ENCODE measurements at places on chromosomes 12 and 14.

DNA sequence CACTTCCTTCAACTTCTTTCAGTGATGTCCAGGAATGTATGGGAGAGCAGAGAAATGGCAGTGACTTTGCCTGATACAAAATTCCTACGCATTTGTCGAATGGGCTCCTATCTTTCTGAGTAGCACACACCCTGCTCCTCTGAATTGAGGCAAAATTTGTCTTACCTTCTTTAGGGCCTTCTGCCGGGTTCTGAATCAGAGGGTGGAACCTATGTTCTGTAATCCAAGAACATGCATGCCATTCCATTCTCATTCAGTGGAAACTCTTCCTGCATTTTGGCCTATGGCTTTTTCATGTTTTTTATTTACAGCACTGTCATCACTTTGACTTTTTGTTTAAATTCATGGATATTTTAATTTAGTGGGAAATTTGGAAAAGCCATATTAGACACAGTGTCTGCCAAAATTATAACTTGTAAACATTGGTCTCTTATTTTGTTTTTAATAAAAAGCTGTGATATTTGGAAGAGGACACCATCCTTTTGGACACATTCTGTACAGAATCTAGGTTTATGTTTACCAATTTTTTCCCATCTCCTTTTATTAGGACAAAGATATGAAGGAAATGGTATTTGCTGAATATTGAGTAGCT, 402.2 kb upstream of the FAR2 start:
- no peak for DNase-seq

- no peak for DNase-seq
Observed at GRCh38 chr14:103710771-103711377, 4.4 kb downstream of the XRCC3 start.

GRCh38 chr12:75848961-75849360, 182.6 kb downstream of the PHLDA1 start:
- DNase-seq: no peak

- DNase-seq: no peak
Observed at GRCh38 chr12:93573552-93574223, 1.2 kb downstream of the SOCS2 start.

DNA sequence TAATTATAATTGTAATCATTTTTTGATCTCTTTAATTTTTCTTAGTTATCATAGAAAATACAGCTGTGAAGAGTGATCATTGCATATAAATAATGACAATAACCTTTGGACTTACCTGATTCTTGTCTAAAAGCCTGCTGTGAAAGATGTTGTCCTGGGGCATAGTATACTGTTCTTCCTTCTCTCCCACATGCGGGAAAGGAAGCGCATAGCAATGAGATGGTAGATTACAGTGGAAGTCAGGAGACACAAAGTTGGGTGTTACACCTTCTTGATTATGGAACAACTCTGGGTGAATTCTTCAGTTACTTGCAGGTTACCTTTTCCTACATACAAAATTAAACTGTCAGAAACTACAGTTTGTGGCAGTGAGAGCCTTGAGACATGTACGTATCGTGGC, 140.8 kb downstream of the KTN1 start:
- DNase-seq: no peak

All from fibroblast of pulmonary artery (primary cell).